ENCODE measurements at places on chromosomes 6 and 20.
A peak's percentile ranks its signal among the peaks of the same experiment; 100 is the strongest.

GRCh38 chr20:64245746-64246595 lies 9.6 kb upstream of the PCMTD2 start:
- no peaks in the 10 kb centered on the region for H3K36me3 ChIP-seq
- H3K27ac ChIP-seq: peak overlapping the region; percentile 59
- no peak for DNase-seq

DNA sequence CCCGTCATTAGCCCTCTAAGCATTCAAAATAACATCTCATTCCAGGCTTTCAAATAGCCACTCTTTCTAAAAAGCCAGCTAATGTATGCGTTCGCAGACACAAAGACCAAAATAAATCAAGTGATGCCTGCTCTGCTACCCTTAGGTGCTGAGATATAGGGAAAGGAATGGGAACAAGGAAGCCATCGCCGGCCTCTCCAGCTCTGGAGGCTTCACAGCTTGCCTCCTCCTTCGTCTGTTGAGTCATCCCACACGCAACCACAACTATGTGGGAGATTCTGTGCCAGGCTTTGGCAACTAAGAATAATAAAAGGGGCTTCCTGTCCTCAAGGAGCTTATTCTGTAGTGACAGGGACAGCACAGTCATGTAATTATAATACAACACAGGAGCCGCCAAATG lies 27.3 kb upstream of the SLC22A23 start:
- DNase-seq: no peak
- peaks cover 64% of the 10 kb centered on the region for H3K27me3 ChIP-seq
- H3K27ac ChIP-seq: no peak overlapping the region
- H3K4me1 ChIP-seq: no peaks in the 10 kb centered on the region
- H3K36me3 ChIP-seq: no peaks in the 10 kb centered on the region

GRCh38 chr6:44642349-44642748 lies 254.8 kb downstream of the CDC5L start:
- no peaks in the 10 kb centered on the region for H3K4me1 ChIP-seq
- H3K27me3 ChIP-seq: no peaks in the 10 kb centered on the region
- H3K36me3 ChIP-seq: peaks cover 3% of the 10 kb centered on the region
- DNase-seq: no peak
- no peak overlapping the region for H3K4me3 ChIP-seq

DNA sequence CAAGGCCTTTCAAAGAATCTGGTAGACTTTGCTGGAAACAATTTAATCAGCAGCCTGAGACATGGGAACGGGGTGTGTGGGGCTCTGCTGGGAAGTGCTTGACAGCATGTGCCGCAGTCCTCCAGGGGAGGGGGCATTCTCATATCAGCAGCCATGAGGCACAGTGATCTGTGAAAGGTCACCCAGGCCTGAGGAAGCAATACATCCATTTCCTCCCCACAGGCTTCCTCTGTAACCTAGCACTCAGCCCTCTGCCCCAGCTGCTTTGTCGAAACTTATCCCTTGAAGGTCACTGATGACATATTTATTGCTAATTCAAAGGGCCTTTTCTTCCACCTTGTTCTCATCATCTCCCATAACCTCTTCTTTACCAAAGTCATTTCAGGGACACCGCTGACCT lies 103.3 kb downstream of the TNFAIP3 start:
- peak overlapping the region; percentile 11 for H3K4me3 ChIP-seq
- H3K27me3 ChIP-seq: no peaks in the 10 kb centered on the region
- peaks cover 52% of the 10 kb centered on the region for H3K4me1 ChIP-seq
- H3K36me3 ChIP-seq: peaks cover 14% of the 10 kb centered on the region
- H3K27ac ChIP-seq: no peak overlapping the region
- DNase-seq: no peak

- no peaks in the 10 kb centered on the region for H3K4me1 ChIP-seq
- no peak for DNase-seq
- H3K4me3 ChIP-seq: no peak overlapping the region
- peaks cover 20% of the 10 kb centered on the region for H3K36me3 ChIP-seq
Measured at GRCh38 chr6:7254980-7255835, 57.8 kb downstream of the SSR1 start.

DNA sequence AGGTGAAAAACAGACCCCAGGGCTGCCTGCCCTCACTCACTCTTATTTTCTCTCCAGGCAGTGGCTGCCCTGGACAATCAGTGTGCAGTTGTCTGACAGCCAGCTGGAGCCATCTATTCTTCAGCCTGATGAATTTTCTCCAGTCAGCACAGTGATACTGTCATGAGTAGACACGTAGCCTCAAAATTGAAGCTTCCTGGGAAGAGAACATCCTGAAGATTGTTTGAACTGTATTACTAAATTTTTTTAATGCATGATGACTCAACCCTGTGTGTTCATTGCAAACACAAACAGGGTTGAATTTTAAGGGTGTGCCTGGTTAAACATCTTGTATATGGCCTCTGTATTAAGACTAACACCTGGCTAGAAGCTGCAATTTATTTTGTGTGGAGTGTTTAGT lies 49.8 kb upstream of the STXBP5 start:
- no peak overlapping the region for H3K4me3 ChIP-seq
- H3K27me3 ChIP-seq: peaks cover 31% of the 10 kb centered on the region
- no peak for DNase-seq
- no peaks in the 10 kb centered on the region for H3K36me3 ChIP-seq
- H3K27ac ChIP-seq: no peak overlapping the region
